Heart right ventricle (tissue), 16 donors: ENCODE measurements at places on chromosomes 1 and 21.

- no peak for DNase-seq
These were observed 199.0 kb downstream of the RPS6KC1 start for GRCh38 chr1:213250041-213250440.

- DNase-seq = no peak
These were observed 97.3 kb downstream of the RAVER2 start for GRCh38 chr1:64842224-64842623.

GRCh38 chr21:44285138-44285992 lies at the start of gene AIRE:
AIRE (plus strand) TSS chr21:44285876; CDS start chr21:44286007, 131 bp downstream.
- no peak for DNase-seq

GRCh38 chr21:40002978-40003377 lies 135.7 kb downstream of the PCP4 start:
- no peak for DNase-seq
